Epithelial cell of prostate (primary cell): ENCODE measurements at places on chromosomes 1 and 21.
A peak's percentile ranks its signal among the peaks of the same experiment; 100 is the strongest.

- no peak for DNase-seq
Measured at GRCh38 chr1:216119600-216119999, 303.6 kb downstream of the USH2A start.

DNA sequence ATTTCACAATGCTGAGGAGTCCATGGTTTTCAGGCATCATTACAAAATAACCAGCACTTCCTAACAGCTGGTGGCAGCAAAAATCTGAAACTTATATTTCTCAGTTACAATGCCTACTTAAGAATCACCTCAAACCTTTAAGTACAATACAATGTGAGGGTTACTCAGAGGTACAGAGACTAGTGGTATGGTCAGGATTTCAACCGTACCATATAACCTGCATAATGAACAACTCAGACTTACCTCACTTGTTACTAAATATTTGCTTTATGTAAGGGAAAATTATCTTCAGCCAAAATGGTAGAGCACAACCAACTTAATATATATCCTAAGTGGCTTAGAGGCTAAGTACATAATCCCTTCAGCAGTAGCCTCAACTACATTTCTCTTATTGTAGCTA is 344.5 kb downstream of the SMYD3 start:
- no peak for DNase-seq

DNA sequence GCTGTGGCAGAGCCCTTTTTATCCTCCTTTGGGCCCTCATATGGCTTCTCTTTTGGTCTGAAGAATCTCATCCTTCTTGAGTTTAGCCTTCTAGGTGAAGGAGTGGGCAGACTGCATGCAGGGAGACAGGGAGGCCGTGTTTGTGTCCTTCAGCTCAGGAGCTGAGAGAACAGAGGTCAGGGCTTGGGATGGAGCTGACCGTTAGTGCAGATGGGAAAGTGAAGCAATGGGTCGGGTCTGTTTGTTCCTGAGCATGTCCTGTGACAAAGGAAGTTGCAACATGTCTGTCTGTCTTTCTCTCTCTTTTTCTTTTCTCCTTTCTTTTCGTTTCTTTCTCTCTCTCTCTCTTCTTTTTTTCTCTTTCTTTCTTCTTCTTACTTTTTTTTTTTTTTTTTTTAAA is 14.9 kb downstream of the MAPKAPK2 start:
- DNase-seq, result no peak

DNA sequence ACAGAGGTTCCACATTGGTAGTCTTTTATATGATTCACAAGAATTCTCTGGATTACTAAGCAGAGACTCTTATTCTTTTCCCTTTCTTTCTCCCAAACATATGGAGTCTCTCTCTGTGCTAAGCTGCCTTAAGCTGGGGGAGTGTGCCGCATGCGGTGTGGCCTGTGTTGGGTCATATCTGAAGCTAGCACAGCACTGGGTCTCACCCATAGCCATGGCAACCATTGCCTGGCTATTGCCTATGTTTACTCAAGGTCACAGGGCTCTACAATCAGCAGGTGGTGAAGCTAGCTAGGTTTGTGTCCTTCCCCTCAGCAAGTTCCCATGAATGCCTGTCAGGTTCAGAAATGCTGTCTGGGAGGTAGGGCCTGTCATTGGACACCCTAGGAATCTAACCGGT is 73.6 kb upstream of the ZRANB2 start:
- no peak for DNase-seq

- no peak for DNase-seq
Measured at GRCh38 chr21:41133874-41134522, 34.0 kb upstream of the BACE2 start.

- no peak for DNase-seq
Measured at GRCh38 chr1:230077436-230078213, 10.6 kb downstream of the GALNT2 start.

- no peak for DNase-seq
Measured at GRCh38 chr1:233244183-233244582, 51.3 kb downstream of the PCNX2 start.

- DNase-seq, result no peak
Measured at GRCh38 chr1:175717610-175718540, 25.5 kb downstream of the TNR start.

- no peak for DNase-seq
Measured at GRCh38 chr1:236102611-236103010, 37.7 kb upstream of the NID1 start.

DNA sequence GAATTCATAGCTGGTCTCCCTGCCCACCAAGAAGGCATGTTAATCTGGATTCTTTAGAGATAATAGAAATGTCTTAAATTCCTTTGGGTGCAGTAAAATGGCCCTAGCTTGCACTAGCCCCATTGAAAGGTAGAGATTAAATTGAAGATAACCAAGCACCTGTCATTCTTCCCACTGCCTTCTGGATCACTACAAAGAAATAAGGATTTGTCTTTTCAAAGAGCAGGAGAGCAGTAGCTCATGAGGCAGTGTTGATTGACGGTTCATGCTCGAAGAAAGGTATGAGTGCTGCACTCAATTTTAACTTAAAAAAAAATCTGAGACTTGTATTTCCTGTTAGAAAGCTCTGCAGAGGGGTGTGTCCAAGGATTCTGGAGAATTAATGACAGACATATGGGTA is 74.9 kb upstream of the F3 start:
- DNase-seq, result no peak

- no peak for DNase-seq
Measured at GRCh38 chr21:46078322-46078977, 19.5 kb upstream of the COL6A2 start.

GRCh38 chr1:61254634-61255357 is 172.4 kb downstream of the NFIA start:
- DNase-seq, result no peak

- DNase-seq, result no peak
Measured at GRCh38 chr1:209505044-209505443, 78.5 kb upstream of the CAMK1G start.

DNA sequence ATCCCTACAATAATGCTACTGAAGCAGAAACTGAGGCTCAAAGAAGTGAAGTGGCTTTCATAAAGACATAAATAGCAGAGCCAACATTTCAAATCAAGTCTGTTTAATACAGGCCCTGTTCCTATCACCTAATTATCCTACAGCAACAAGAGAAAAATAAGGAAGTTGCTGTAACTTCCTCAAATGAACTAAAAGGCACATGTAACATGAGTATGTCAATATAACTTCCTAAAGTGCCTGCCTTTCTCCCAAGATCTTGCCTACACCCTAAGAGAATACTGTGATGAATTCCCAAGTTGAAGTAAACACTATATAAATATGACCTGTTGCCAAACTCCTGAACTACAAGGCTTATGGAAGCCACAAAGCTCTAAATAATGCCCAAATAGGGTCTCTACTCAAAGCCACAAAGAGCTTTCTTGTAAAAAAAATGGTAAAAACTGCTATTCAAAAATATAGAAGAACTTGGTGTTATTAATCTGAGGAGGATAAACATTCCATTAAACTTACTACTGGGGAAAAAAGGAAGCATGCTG is 8.6 kb downstream of the BEND5 start:
- DNase-seq, result no peak

DNA sequence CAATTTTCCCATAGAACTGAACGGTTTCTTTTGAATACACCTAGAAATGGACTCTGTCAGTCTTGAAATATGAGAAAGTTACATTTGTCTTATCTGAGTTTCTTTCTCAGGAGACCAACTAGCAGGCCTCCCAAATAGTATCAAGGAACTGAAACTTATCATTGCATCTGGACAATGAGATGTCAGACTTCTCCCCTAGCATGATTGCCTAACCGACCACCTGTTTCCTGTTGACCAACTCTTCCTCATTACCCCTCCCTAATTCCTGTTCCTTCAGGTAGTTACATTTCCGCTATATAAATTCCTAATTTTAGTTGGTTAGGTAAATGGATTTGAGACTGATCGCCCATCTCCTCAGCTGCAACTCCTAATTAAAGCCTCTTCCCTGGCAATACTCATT is 1587.3 kb downstream of the NCAM2 start:
- DNase-seq, result no peak

DNA sequence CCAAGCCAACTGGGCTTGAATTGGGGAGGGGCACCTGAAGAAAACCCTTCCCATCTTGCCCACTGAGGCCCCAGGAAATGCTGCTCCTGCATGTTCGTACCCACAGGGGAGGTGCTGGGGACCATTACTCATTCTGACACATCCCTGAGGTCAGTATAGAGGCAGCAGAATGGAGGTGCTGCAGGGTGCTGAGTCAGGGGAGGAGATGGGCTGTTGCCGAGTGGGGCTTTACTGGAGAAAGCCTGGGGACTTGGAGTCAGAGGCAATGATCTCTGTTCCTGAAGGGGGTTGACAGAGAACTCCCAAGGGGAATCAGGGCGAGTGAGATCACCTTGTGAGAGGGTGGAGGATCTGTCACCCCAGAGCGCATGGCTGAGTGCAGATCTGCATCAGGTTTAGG is 40.2 kb upstream of the KCNA10 start:
- DNase-seq, result peak; percentile 18

- DNase-seq, result no peak
Measured at GRCh38 chr1:239805851-239806772, 285.6 kb upstream of the FMN2 start.

DNA sequence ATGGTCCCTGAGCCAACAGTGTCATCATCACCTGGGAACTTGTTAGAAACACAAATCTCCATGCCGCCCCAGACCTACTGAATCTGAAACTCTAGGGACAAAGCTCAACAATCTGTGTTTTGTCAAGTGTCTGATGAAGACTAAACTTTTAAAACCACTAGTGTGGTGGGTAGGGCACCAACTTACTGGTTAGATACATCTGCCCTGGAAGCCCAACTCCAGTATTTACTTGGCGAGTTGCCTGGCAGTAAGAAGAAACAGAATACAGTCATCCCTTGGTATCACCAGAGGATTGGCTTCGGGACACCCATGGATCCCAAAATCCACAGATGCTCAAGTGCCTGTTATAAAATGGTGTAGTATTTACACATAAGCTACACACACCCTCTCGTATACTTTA is 367.9 kb upstream of the DUSP10 start:
- no peak for DNase-seq

- no peak for DNase-seq
Measured at GRCh38 chr1:81590171-81590570, 210.6 kb upstream of the ADGRL2 start.

- DNase-seq, result no peak
Measured at GRCh38 chr21:23356905-23357304, 2250.4 kb downstream of the MRPL39 start.

- DNase-seq, result no peak
Measured at GRCh38 chr21:18157406-18157805, 87.2 kb upstream of the CHODL start.

- no peak for DNase-seq
Measured at GRCh38 chr1:17799642-17800041, 44.5 kb downstream of the ACTL8 start.

DNA sequence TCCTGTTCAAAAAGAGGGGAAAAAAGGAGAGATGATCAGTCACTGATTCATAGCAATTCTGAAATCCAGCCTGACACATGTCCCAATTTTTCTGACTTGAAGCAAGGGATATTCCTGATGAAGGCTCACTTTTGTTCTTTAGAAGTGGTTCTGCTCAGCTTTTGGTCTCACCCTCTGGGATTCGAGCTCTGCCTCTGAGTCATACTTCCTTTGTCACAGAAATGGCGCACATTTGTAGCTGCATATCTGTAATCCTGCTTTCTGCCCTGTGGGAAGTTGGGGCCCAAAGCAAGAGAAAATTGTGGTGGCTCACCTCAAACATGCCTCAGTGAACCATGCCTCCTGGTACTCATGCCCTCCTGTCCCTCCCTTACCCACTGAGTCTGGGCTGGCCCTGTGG is 22.3 kb upstream of the FAM78B start:
- DNase-seq, result no peak

- no peak for DNase-seq
Measured at GRCh38 chr1:183363972-183364371, 54.2 kb downstream of the NMNAT2 start.

DNA sequence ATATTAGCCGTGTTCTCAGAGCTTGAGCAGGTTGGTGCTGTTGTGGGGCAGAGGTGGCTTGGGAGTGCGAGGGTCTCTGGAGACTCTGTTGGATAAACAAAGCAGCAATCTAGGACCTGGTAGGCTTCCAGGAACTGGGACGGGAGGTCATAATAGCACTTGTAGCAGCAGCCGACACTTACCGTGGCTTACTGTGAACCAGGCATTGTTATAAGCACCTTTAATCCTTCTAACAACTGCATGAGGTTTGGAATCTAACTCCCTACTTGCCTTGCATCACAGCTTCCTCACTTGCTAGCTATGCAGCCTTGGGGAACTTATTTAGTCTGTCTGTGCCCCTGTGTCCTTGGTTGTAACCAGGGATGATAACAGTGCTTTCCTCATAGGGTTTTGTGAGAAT is 94.9 kb downstream of the NAV1 start:
- no peak for DNase-seq

GRCh38 chr1:222732216-222733159 is 4.5 kb upstream of the FAM177B start:
- DNase-seq, result no peak

DNA sequence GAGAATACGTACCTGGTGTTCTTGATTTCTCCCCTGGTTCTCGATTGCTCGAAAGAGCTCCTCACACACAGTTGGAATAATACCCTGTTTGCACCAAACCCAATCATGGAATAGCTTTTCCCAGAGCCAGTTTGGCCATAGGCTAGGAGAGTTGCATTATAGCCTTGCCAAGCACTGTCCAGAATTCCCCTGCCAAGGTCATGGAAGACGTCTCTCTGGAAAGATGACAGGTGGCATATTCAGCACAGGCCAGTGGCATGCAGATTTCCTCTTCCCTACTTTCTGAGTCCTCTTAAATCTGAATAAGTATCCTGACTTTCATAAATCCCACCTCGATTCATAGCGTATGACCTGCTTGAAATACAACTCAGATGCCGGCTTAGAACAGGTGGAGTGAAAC is 96.5 kb downstream of the SCCPDH start:
- DNase-seq, result no peak

- DNase-seq, result no peak
Measured at GRCh38 chr21:40386294-40386911, 460.6 kb downstream of the DSCAM start.

- DNase-seq, result no peak
Measured at GRCh38 chr1:224333939-224334786, 4.2 kb upstream of the NVL start.

DNA sequence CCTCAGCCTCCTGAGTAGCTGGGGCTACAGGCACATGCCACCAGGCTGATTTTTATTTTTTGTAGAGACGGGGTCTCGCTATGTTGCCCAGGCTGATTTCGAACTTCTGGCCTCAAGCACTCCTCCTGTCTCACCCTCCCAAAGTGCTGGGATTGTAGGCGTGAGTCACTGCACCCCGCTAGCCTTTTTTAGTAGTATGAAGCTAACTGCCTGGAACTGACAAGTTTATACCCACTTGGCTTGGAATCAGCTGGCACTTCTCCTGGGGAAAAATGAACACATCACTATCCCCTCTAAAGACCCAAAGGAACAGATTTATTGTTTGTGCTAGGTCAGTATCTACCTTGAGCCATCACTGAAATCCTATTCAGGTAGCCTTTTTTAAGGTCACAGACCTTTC is 19.0 kb downstream of the TMEM63A start:
- no peak for DNase-seq
